Foreskin fibroblast (primary cell): ENCODE measurements at places on chromosomes 2 and 18.
A peak's percentile ranks its signal among the peaks of the same experiment; 100 is the strongest.

- DNase-seq: no peak
These were observed 7.6 kb downstream of the GMPPA start for GRCh38 chr2:219506153-219506801.

GRCh38 chr2:66201242-66201641 lies 233.7 kb upstream of the MEIS1 start:
- DNase-seq: no peak

DNA sequence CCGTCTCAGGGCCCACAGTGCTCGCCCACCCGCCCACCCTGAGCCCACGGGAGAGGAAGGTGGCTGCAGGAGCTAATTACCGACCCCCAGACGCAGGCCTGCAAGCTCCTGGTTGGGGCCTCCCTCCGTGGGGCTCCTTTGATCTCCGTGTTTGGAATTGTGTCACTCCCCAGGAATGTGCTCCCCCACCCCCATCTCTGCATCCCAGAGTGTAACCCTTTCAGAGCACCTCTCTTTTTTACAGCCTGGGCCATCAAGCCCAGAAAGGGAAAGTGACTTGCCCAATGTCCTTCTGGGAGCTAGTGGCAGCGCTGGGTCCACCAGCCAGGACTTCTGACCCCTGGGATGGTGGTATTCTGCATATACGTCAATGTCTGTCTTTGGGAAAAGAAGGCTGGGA lies 335.1 kb downstream of the CYRIA start:
- DNase-seq: no peak

DNA sequence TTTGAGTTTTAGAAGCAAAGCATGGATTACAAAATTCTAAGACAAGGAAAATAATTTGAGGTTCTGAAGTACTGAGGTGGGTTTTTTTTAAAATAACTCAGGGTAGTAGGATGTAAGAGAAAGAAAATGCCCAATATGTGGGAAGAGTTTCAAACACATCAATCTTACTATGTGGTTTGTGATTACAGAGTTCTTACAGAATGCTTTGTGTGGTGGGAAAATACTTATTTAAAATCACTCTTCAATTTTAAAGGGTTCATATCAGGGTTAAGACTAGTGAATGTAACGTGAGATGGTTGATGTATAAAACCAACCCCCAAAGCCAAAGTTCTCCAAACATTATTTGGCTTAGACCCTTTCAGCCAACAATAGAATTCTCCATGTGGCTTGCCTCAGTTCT lies 173.5 kb downstream of the UBE2E3 start:
- no peak for DNase-seq

DNA sequence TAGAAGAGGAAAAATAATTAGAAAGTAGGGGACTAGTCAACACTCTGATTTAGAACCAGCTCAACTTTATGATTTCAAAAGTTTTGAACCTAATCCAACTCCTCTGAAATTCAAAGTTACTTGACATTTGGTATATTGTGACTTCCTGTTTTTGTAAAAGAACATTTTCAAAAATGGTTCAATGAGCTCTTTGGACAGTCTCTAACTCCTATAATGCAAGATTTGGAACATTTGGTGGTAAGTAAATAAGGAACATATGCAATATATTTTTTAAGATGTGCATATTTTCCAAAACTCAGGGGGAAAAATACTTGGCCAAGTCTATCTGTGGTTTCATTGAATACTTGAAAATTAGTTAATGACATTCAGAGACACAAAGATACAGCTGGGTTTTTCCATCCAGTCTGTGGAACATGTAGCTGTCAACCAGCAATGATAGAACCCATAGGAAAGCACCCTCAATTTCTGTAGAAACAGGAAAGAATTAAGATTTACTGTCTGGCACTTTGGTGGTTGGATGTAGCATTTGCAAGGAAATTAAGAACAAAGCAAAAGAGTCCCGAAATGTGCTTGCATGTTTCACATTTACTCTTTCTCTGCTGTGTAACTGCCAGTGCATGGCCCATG lies 17.0 kb upstream of the ANKRD44 start:
- DNase-seq: no peak

GRCh38 chr2:36445185-36445866 lies 89.7 kb downstream of the CRIM1 start:
- no peak for DNase-seq

DNA sequence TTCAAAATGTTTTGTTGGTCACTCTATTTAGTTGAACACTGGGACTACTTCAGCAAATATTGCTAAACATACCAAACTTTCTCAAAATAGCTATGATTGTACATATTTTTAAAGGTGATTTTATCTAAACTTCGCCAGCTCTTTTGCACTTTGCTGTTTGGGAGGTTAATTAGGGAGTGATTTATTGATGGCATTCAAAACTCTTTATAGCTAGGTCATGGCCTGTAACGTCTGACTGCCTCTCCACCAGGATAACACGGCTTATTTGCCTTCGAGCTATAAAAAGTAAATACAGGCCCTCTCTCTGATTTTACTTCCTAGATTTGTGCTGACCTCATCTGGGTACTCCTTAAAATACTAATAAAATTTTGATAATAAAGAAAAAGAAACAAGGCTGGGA lies 931.9 kb downstream of the DCDC2C start:
- no peak for DNase-seq

GRCh38 chr2:24886691-24887304 lies 33.2 kb downstream of the ADCY3 start:
- DNase-seq: no peak

DNA sequence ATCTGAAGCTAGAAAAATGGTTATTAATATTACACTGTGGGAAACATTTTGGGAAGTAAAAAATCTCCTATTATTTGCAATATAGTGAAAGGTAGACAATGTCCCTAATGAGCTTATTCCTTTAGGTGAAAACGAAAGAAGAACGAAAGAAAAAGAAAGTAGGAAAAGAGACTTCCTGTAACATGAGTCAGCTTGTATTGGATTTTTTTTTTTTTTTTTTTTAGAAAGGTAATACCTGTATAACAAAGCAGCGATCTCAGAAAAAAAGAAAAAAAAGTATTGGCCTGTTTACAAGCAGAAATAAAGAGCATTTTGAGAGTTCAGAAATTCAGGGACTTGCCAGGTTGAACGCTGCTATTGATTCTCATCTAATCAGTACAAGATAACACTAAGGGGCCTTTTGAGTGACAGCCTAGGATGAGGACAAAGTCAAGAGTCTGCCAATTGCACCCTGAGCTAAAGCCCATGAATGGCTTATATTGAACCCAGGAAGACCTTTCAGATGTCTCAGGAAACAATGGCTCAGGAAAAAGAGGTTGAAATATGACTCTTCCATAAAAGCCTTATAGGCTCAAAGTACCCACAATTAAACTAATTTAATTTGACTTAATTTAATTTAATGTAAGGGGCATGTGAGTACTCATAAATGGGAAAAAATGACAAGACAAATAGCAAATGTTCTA lies 615.6 kb upstream of the CDH2 start:
- no peak for DNase-seq

DNA sequence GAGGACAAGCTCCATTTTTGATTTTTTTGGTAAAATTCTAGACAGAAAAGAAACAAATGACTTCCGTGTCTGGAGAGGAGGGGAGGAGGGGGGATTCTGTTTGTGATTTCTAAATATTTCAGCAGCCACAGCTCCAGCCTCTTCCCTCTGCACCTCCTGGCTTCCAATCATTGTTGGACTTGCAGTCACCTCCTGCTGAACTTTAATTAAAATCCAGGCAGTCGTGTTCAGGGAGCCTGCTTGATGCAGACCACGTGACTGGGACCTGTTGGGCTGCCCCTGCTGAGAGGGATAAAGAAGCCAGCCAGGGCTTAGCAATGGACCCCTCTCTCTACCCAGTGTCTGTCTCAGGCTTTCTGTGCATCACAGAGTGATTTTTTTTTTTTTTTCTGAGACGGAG lies 115.1 kb downstream of the SH3BP4 start:
- DNase-seq: no peak

DNA sequence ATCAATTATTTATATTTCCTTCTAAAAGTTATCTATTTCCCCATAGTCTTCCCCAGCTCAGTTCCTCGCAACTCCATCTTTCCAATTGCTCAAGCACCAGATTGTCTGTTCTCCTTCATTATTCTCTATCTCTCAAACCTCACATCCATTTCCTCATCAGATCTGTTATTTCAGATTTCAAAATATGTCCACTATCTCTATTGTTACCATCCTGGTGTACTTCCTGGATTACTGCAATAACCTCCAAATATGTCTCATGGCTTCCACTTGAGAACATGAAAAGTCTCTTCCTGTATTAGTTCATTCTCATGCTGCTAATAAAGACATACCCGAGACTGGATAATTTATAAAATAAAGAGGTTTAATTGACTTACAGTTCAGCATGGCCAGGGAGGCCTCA lies 641.7 kb upstream of the ZEB2 start:
- no peak for DNase-seq

DNA sequence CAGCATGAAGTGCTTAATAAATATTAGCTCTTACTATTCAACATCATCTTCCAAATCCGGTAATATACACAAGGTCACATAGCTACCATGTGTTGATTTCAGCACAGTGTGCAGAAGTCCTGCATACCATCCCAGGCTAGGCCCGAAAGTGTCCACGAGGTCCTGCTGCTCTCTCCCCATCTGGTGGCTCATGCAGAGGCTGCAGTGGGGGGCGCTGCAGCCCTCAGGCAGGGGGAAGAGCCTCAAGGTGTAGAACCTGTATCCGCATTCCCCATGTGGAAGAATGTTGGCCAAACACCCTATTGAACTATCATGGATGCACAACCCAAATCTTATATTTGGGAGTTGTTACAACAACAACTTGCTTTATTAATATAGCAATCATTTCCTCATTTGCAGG lies 88.5 kb downstream of the ST6GAL2 start:
- DNase-seq: no peak

- DNase-seq: no peak
These were observed 22.8 kb upstream of the AQP4 start for GRCh38 chr18:26888259-26888658.

- peak; percentile 66 for DNase-seq
These were observed 459.5 kb downstream of the DLGAP1 start for GRCh38 chr18:3995476-3996102.

DNA sequence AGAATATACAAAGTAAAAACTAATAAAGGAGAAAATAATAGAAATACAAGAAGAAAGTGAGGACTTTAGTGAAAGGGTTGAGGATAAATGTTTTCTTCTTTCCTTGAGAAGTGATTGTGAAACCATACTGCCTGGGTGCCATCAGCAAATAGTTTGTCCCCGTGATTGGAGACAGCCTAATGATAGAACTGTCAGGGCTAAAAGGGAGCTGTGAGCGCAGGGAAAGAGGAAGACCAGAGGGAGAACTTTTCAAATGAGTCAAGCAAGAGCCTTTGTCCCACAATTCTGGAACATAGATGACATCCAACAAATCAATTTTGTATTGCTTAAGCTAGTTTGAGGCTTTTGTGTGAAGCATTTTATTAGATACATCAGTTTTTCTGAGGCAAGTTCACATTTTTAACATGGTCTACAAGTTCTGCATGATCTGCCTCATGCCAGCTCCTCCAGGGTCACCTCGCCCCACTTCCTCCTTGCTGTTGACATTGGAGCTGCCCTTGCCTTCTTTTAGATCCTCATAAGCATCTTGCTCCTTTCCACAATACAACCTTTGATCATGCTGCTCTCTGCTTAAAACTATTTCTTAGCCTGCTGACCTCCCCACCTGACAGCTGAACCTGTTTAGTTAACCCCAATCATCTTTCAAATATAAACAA lies 213.4 kb upstream of the REG3G start:
- DNase-seq: no peak

- peak; percentile 67 for DNase-seq
These were observed 68.2 kb downstream of the ZNF516 start for GRCh38 chr18:76426737-76427305.

GRCh38 chr2:179745635-179746256 lies 115.7 kb downstream of the ZNF385B start:
- DNase-seq: no peak

DNA sequence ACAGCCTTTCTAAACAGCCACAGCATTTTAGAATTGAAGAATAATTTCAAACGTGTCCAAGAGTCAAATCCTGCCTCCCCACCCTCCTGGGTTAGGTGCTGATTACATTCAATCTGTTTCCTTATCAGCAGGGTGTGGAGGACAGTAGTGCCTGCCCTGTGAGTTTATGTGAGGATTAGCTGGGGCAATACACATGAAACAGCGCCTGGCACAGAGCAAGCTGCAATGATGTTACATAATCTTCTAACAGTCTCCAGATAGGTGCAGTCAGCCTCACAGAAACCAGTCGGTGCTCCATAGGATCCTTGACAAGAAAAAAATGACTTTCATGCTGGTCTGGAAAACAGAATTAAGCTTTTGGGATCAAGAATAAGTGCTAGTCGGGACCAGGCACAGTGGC lies 91.7 kb upstream of the ITGA6 start:
- DNase-seq: no peak

DNA sequence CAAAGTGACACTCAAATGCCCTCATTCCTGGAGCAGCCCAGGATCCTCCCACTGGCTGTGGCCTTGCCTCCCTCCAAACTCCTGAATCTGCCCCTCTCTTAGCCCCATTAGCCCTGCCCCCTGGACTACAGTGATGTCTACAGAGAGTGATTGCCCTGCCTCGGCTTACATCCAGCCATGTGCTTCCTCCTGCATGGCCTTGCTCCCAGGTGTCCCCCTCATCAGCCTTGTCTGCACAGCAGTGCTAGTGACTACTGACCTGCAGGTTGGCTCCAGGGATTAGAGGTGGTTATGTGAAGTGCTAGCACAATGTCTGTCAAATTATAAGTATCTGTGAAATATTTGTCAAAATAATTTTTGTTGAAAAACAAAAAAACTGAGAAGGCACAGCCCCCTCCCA lies 259.1 kb upstream of the MYT1L start:
- DNase-seq: no peak

DNA sequence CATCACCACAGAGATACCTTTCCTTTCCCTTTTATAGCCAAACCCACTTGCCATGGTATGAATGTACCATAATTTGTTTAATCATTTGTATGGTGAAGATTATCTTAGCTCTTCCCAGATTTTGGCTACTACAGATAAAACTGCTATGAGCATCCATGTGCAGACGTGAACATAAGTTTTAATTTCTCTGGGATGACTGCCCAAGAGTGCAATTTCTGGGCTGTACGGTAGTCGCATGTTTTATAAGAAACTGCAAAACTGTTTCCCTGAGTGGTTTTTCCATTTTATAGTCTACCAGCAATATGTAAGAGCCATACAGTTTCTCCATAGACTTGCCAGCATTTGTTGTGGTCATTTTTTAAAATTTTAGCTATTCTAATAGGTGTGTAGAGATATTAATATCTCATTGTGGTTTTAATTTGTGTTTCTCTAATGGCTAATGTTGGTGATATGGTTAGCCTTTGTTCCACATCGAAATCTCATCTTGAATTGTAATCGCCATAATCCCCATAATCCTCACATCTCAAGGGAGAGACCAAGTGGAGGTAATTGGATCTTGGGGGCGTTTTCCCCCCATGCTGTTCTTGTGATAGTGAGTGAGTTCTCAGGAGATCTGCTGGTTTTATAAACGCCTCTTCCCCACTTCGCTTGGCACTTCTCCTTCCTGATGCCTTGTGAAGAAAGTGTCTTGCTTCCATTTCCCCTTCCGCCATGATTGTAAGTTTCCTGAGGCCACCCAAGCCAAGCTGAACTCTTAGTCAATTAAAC lies 628.5 kb upstream of the KLHL29 start:
- no peak for DNase-seq
